ENCODE measurements at places on chromosomes 2 and 18.
A peak's percentile ranks its signal among the peaks of the same experiment; 100 is the strongest.

DNA sequence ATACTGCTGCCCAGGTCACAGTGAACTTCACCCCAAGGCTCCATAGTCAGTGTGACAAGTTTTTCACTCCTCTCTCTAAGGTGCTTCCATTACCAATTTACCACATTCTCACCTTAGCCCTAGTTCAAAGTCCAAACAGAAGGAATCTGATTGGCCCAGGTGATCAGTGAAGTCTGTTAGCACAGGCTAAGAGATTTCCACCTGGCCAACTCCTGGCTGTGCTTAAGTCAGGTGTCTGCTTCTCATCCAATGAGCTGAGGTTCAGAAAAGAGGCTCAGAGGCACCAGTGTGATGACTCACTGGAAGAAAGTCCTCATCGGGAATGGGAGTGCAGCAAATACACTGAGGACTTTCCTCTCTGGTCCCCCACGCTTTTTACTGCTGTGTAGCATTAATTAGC, 164.4 kb upstream of the MGAT5 start:
- no peak for DNase-seq

DNA sequence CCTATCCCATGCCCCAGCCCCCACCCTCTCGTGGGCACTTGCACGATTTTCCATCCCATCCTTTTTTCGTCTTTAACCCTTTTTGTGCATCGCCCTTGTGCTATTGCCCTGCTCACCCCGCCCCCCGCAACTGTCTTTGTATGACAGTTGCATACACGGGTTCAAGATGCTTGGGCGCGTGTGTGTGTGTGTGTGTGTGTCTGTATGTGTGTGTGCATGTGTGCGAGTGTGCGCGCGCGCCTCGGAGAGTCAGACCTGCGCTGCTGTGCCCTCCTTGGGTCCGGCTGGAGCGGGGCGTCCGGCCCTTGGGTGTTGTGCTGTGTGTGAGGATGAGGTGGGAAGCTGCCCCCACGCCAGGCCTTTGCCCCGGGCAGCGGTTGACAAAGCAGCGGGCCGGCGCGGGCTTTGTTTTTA, 230.7 kb downstream of the HAUS1 start:
- DNase-seq = peak; percentile 66

- no peak for DNase-seq
Measured at GRCh38 chr2:44116319-44116718, 52.4 kb upstream of the PPM1B start.

DNA sequence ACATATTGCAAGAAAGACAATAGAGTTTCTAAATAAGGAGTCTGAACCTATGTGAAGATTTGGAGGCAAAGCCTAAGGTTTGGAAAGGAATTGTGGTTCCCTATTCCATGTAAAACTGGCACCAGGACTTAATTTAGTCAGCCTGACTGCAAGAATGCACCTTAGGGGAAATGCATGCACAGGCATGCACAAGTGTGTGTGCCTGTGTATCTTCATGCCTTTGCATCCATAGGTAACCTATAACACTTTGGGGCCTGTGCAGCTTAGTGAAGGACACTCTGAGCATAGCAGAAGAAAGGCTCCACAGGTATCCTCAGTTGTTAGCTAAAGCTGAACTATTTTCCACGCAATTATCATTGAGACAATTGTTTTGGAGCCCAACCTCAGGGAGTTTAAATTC, 73.4 kb downstream of the RPRM start:
- DNase-seq = no peak

DNA sequence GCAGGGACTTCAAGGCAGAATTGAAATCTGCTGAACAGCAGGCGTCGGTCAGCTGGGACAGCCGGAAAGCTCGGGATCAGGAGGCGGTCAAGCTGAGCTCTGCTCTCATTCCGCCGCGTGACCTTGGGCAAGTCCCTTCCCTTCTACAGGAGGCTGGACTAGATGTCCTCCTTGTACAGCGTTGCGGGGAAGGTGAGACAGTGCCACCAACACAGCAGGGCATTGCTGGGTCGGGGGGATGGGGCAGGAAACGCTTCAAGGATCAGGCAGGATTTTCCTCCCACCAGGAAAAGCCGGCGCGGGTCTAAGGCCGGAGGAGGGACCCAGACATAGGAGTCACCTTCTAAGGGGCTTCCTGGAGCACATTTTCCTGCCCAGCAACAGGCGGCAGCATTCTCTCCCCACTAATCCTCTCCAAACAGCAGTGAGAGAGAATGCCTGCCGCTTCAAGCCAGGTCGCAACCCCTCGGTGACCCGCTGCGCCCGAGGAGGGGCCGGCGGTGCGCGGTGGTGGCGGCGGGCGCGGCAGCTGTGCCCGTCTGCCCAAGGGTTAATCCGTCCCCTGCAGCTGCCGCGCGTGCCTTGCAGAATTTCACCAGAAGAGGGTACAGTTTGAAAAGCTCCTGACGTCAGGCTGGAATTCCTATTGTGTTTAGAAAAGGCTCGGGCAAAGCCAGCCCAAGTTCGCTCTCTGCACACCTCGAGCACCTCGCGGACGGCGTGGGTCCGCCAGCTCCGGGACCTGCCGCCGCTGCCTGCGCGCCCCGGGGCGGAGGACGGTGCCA, at the start of gene KCNF1:
Gene KCNF1 (plus strand): TSS at position 644 of the 785 bp plus-strand sequence. CDS start 493 bp downstream, outside the sequence.
- peak; percentile 63 for DNase-seq

GRCh38 chr18:75110846-75111415, 98.0 kb downstream of the PTGR3 start:
- DNase-seq = no peak

DNA sequence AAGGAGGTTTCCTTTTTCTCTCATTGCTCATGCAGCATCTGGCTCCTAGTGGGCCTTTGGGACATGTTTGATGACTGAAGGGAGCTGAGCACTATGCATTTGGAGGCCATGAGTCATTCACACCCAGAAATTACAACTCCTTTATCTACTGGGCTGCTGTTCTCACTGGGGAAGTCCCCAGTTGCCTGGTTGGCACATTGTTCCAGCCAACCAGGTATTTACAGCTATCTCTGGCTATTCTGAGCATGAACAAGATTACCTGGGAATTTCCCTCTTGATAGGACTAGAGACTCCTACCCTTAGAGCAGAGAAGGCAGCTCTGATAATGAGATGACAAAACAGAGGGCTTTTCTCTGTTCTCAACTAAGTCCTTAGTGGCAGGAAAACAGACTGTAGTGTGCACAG, 206.5 kb downstream of the SETBP1 start:
- no peak for DNase-seq

- no peak for DNase-seq
Measured at GRCh38 chr2:218471982-218472381, 53.1 kb downstream of the VIL1 start.

DNA sequence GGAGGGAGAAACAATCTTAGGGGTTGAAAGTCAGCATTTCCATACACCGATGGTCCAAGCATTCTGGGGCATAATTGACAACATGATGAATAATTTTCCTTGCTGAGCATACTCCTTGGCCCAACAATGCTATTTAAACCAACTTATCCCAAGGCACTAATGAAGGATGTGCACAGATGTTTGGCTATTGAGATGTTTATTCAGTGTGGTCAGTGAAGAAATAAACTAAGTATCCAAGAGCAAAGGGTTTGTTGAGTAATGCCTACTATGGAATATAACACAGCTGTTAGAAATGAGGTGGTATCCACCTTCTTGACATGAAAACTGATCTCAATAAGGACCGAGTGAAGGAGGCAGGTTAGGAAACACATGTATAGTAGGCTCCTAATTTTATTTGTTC, 53.9 kb upstream of the RAB6D start:
- no peak for DNase-seq

GRCh38 chr2:160893581-160893980, 266.6 kb upstream of the TANK start:
- DNase-seq = no peak

- peak; percentile 27 for DNase-seq
Measured at GRCh38 chr2:26347286-26347865, 787 bp upstream of the ADGRF3 start.

GRCh38 chr18:51757255-51757924, 559.9 kb upstream of the MEX3C start:
- no peak for DNase-seq

DNA sequence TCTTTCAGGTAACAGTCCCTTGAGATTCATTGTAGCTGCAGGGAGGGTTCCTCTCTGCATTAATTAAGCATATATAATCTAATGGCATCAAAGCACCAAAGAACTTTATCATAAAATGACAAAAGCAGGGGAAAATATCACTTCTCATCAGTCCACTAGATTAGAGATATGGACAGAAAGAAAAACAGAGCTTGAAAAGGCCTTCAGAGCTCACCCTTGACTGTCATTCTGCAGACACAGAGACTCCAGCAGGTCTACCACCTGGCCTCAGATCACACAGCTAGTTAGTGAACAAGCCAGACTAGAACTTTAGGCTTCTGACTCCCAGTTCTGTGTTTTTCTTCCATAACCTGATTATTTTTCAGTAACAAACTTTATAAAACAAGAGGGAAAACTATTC, 88.5 kb downstream of the FIGN start:
- DNase-seq = no peak

DNA sequence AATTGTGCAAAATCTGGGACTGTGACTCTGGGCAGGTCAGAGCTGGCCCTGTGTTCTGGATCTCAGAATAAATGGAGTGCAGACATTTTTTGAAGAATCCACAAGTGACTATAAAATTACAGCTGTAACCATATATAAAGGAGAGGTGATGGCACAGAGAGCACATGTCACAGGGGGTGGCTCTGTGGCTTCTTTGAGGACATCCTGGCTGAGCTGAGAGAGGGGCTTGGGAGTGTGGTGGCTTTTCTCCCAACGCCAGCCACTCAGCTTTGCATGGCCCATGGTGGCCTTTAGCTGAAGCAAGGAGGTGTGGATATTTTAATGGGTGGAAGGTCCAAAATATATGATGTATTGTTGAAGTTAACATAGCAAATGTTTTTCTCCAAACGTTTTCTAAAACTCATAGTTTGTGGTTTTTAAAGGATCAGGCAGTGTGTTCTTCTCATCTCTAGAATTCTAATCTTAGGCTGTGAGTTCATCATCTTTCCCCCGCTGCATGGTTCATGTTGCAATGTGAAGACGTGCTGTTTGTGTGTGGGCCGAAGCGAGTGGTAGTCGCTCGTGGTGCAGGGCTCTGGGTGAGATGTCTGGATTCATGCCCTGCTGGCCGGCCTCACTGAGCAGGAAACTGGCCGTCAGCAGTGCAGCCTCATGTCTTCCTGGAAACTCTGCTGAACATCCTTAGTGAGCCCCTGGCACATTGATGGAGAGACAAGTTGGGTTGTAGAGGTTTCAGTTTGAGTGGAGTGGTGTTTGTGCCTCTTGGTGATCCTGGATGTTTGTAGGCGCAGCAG, 109.9 kb downstream of the ZNF236 start:
- no peak for DNase-seq

DNA sequence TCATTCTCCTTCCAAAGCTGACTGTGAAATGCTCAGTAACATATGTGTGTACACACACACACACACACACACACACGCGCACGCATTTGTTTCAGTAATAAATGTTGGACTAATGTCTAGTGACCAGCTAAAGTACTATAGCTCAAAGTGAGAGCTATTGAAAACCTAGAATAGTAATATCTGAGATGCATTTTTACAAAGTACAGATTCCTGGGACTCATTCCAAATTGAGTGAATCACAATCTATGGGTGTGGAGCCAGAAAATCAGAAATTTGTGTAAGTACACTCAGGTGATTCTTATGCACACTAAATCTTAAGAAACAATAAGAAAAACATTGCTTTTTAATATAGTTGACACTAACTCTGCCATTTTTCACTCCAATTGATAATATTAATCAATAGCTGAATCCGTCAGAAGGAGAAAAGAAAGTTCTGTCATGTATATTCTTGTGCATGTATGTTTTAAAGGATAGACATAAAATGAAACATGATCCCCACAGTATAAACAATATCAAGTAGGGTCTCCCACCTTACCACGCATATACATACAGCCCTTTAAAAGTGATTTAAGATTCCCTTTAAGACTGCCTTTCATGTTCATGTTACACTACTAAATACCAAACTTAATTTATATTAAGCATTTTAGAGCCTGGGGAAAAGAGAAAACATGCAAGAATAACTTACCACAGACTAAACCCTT, 123.5 kb downstream of the ATAD2B start:
- no peak for DNase-seq

GRCh38 chr2:209526561-209526960, 102.7 kb downstream of the MAP2 start:
- DNase-seq = no peak

GRCh38 chr2:13481201-13481600, 764.5 kb downstream of the TRIB2 start:
- DNase-seq = no peak

- no peak for DNase-seq
Measured at GRCh38 chr2:189002079-189002478, 27.9 kb downstream of the COL3A1 start.

DNA sequence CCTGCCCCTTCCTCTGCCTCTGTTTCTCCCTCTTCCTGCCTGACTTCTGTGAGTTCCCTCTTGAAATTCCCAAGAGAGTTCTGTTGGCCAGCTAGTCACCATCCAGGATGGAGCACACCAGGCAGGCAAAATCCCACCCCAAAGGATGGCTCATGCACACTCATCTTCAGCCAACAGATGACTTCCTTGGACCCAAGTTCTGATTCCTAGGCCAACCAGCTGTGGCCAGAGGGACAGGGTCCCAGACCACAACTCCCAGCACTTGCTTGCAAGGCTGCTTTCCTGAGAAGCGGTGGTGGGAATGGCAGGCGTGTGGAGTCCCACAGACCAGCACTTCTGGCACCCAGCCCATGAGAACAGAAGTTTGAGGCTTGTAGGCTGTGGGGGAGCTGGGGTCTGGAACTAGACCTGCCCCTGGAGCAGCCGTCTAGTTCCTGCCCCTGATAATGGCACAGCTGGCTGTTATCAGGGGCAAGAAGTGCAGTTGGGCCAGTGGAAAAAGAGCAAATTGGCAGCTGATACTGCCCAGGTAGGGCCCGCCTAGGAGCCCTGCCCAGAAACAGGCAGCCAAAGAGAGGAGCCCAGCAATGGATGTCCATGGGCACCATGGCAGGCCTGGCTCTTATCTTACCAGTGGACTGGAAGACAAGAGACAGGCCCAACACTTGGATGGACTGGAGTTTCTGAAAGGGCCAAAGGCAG, 56.7 kb downstream of the CYP26B1 start:
- DNase-seq = no peak

GRCh38 chr18:79395761-79396404, at the start of gene NFATC1:
TSS of gene NFATC1 (plus strand) at chr18:79395930. CDS start at chr18:79396225, 295 bp downstream.
- peak; percentile 58 for DNase-seq

GRCh38 chr2:55418072-55418471, 1.6 kb downstream of the CCDC88A start:
- DNase-seq = no peak
